Urothelium cell line (cell line): ENCODE measurements at places on chromosomes 3 and 15.

DNA sequence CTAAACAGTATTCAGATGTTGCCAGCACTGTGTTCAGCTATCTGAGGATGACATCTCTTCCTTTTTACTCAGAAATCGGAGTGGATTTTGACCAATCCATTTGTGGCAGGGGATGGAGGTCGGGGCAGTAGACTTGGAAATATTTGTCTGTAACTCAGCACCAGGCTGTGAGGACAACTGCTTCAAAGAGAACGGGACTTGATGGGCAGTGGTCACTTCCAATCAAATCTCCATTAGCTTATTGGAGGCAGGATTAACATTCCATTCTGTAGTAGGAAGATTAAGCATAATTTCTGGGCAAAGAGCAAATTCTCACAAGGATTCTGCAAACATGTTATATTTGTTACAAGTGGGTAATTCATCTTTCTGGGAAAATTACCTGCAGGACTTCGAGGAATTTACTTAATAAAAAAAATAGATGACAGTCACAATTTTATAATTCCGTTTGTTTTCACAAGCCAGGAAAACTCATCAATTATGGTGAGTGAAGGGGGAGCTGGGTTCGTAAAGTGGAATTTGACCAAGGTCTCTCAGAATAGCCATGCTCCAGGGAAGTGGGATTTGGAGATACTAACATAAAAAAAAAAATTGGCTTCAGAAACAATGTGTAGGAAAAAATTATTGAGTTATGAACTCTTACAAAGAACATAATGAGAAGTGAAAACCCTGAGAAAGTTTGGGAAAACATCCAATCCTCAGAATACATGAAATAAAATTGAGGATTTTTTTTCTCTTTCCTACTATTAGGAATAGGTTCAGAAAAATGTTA lies 18.1 kb downstream of the CRABP1 start:
- DNase-seq = no peak

GRCh38 chr15:23069496-23070166 lies 30.3 kb upstream of the TUBGCP5 start:
- DNase-seq = peak; percentile 53

GRCh38 chr3:36907911-36908646 lies 36.8 kb downstream of the TRANK1 start:
- peak; percentile 78 for DNase-seq

GRCh38 chr3:112048911-112049310 lies 14.4 kb downstream of the TMPRSS7 start:
- DNase-seq = no peak

- DNase-seq = no peak
These were observed 45.9 kb downstream of the ATP2C1 start for GRCh38 chr3:130939753-130940152.
